Mucosa of gallbladder (tissue), 1 donor: ENCODE measurements at places on chromosomes 16 and 17.

GRCh38 chr17:79083191-79083971, 8.8 kb downstream of the ENGASE start:
- no peak for DNase-seq

GRCh38 chr16:70575376-70575775, 51.8 kb downstream of the SF3B3 start:
- DNase-seq, result no peak

- DNase-seq, result no peak
Observed at GRCh38 chr16:29908719-29909220, 8.5 kb downstream of the ASPHD1 start.

DNA sequence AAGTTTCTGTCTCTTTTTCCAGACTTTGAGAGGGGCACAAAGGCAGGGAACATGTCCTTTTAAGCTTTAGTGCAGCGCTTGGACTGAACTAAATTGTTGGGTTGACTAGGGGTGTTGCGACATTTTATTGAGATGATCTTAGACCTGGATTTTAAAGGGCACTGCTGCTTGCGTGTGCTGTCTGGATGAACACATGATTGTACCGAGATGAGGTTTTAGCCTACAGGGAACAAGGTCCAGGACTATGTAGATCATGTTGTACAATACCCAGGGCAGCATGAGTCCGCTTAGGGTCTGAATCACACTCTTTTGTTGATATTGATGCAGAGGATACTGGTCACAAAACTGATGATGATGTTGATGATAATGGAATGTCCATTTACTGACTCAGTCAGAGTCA, 5.2 kb upstream of the RGS9 start:
- DNase-seq, result no peak

DNA sequence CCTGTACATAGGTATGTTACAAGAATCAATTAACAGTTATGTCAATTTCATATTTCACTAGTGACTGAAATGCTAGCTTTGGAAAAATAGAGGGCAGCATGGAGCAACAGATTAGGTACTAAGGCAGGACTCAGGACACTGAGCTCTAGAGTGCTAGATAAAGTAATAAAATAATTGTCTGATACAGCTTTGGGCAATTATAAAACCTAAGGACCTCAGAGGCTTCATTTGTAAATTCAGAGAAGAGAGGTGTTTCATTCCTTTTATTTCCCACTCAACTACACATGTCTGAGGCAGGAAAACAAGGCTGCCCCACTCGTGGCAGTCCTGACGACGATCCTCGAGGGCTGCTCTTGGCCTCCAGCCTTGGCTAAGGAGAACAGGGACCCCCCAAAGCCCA, 81.5 kb downstream of the CA4 start:
- no peak for DNase-seq
